Activated CD8-positive, alpha-beta memory T cell treated with anti-CD3 and anti-CD28 coated beads for 24 hours (primary cell): ENCODE measurements at places on chromosomes 11 and 22.

GRCh38 chr22:36156515-36157419 lies 3.8 kb downstream of the APOL3 start:
- DNase-seq, result peak; percentile 85

GRCh38 chr22:20912494-20912893 lies 4.7 kb upstream of the CRKL start:
- DNase-seq, result no peak

DNA sequence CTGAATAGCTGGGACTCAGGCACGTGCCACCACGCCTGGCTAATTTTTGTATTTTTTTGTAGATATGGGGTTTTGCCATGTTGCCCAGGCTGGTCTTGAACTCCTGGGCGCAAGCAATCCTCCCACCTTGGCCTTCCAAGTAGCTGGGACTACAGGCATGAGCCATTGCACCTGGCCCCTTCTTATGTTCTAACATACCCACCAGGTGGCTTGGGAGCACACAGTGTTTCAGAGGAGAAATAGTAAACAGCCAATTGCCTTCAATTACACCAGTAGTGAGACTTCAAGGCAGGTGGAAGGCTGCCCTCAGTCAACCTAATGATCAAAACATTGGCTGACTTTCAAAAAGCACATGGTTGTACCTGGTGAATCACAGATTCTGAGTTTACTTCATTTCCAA lies 167.2 kb downstream of the SWAP70 start:
- no peak for DNase-seq

DNA sequence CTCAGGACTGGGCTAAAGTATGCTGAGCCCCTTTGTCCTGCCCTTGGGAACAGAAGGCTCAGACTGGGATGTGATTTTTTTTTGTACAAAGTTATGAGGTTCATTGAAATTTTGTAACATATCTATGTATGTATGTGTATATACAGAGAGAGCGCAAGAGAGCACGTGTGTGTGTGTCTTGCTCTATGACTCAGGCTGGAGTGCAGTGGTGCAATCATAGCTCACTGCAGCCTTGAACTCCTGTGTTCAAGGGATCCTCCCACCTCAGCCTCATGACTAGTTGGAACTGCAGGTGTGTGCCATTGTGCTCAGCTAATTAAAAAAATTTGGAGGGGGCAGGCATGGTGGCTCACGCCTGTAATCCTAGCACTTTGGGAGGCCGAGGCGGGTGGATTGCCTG lies 5.7 kb downstream of the TMEM25 start:
- DNase-seq, result no peak

- DNase-seq, result no peak
Measured at GRCh38 chr11:67628710-67629385, 889 bp downstream of the NUDT8 start.

DNA sequence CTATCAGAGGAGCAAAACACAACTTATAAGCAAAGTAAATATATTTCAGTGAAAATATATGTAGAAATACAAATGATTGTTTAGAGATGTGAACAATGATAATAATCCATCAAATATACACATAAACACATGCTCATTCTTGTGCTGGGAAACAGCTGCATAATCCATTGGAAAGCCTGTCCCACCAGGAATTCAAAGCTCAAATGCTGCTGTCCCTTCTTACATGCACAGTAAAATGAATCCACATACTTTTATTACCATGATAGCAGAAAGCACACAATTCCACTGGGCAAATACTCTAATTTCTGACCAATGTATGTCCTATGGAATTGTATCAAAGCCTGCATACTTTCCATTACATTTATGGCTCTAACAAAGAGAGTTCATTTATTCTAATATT lies 44.5 kb downstream of the SOX6 start:
- no peak for DNase-seq
